ENCODE measurements at places on chromosomes 4 and X. TPM values are rescaled to one million over a fixed set of nuclear protein-coding genes. Genes with fewer than 3 reads are reported as not detected.

RNF150 gene
- total RNA-seq = 0.29 TPM

AMELX gene
- not detected for total RNA-seq

ARR3 gene
- total RNA-seq = not detected

RADX gene
- total RNA-seq = 0.05 TPM

FAT4 gene
- 2.6 TPM for total RNA-seq

CCNB3 gene
- 0.60 TPM for total RNA-seq

ANXA3 gene
- 59.6 TPM for total RNA-seq

RBMXL3 gene
- total RNA-seq = not detected

AGTR2 gene
- total RNA-seq = not detected

GPR119 gene
- not detected for total RNA-seq

PASD1 gene
- not detected for total RNA-seq

HS3ST1 gene
- total RNA-seq = 0.30 TPM

TLL1 gene
- 0.14 TPM for total RNA-seq

MAGEA3 gene
- 3.4 TPM for total RNA-seq

PIN4 gene
- 60.9 TPM for total RNA-seq
